ENCODE measurements at places on chromosomes 1 and 21.

GRCh38 chr1:176501599-176501998, 38.6 kb downstream of the PAPPA2 start:
- DNase-seq = no peak

DNA sequence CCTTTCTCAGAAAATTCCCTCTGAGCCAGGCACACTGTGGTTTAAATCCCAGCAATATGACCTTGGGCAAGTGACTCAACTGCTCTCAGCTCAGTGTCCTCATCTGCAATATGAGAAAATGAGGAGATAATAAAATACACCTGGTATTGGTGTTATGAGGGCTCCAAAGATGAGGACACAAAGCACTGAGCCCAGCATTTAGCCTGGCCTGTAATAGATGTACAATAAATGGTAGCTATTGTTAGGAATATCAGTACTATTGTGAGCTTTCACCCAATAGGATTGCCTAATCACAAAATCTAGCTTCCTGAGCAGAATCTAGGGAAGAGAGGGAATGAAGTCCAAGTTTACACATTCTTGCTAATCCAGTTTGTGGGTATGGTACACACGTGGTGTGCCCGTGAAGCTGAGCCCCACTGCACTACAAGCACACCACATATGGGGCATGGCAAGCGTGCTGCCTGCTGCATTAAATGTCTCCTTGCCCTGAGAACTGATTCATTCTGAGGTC, 24.3 kb upstream of the SLC30A1 start:
- no peak for DNase-seq

- DNase-seq = no peak
Observed at GRCh38 chr1:6425658-6426057, 1.1 kb downstream of the ESPN start.

GRCh38 chr1:30422251-30422650, 301.1 kb downstream of the MATN1 start:
- peak; percentile 3 for DNase-seq

DNA sequence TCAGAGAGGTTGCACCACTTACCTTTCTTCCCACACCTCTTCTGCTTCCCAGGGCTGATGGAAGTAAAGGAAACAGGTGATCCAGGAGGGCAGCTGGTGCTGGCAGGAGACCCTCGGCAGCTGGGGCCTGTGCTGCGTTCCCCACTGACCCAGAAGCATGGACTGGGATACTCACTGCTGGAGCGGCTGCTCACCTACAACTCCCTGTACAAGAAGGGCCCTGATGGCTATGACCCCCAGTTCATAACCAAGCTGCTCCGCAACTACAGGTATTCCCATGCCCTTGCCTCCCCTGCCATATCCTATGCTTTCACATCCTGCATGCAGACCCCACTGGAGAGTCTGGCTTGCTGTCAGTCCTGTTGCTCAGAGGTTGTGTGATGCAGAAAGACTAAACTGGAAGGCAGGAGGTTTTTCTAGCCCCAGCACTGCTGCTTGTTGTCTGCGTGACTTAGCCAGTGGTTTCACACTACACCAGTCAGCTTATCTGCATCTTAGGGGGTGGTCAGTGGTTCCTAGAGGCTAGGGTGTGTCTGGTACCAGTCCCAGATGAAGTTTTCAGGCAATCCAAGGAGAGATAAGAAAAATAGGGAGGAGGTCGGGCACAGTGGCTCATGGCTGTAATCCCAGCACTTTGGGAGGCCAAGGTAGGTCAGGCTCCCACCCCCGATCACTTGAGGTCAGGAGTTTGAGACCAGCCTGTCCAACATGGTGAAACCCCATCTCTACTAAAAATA, 10.2 kb downstream of the RHOC start:
- no peak for DNase-seq

DNA sequence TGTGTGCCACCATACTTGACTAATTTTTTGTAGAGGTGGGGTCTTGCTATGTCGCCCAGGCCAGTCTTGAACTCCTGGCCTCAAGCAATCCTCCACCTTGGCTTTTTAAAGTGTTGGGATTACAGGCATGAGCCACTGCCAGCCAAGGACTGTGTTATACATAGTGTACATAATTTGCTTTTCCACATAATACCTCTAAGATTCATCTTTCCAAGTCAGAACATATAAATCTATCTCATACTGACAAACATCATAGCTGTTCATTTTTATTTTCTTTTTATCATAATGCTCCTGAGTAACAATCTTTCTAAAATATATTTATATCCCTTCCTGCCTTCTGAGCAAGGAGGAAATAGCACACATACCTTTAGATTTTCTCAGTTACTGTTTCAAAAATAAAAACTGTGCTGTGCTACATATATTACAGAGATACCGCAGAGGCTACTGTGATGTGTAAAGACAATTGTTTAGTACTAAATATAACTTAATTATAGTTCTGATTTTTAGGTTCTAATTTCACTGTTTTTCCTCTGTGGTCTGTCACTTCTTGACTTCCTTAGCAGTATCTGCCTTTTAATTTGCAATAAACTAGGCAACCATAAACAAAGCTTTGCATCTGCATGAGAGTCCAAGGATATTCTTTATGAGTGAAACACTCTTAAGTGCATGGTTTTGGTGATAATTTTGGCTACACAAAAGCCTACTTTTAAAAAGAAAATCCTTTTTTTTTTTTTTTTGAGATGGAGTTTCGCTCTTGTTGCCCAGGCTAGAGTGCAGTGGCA, 59.3 kb downstream of the EYA3 start:
- DNase-seq = peak; percentile 13

DNA sequence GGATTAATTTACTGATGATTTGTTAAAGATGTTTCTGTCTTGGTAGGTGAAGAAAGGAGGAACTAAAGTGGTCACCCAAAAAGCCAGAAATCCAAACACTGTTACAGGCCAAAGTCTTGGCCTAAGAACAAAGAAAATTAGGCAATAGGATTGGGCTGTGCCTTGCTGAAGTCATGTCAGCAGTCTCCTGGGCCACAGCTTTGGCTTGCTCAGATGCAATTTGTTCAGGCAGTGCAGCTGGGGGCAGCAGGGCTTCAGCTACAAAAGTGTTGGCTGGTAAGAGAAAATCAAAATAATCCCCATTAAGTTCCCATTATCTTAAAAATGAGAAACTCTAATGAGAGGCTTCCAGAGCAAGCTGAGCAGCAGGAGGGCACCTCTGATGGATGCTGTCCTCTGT, 14.0 kb upstream of the RAP1A start:
- peak; percentile 76 for DNase-seq

GRCh38 chr1:5934058-5934884, 58.0 kb downstream of the NPHP4 start:
- no peak for DNase-seq

Measured in AG20443 (cell line).